ENCODE measurements at places on chromosomes 6 and 20.

DNA sequence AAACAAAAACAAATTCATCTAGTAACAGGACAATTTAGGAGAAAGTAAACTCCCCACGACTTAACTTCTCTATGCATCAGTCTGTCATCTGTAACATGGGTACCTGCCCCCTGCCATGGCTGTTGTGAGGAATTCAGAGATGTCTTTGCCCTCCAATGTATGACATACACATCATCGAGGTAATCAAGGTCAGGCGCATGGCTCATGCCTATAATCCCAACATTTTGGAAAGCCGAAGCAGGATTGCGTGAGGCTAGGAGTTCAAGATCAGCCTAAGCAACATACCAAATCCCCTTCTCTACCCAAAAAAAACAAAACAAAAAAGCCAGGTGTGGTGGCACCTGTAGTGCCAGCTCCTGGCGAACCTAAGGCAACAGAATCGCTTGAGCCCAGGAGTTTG is 9.0 kb downstream of the EEF1A1 start:
- no peak for DNase-seq

GRCh38 chr6:158674342-158675131 is 24.7 kb downstream of the SYTL3 start:
- no peak for DNase-seq

GRCh38 chr20:64040231-64041039 is 4.5 kb downstream of the C20orf204 start:
- DNase-seq, result no peak

DNA sequence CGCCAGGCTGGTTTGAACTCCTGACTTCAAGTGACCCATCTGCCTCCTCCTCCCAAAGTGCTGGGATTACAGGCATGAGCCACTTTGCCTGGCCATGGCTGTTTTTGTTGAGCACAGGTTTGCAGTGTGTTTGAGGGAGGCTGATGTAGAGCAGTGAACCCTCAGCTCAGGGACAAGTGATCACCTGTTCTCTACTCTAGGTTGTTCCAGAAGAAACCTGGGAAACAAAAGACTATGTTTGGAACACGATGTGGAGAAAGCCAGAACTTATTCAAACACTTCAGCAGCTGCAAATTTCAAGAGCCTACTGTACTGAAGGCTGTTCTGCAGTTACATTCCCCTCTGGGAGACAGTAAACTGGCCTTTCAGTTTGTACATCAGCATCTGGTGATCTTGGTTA is 4.7 kb downstream of the TULP1 start:
- no peak for DNase-seq

DNA sequence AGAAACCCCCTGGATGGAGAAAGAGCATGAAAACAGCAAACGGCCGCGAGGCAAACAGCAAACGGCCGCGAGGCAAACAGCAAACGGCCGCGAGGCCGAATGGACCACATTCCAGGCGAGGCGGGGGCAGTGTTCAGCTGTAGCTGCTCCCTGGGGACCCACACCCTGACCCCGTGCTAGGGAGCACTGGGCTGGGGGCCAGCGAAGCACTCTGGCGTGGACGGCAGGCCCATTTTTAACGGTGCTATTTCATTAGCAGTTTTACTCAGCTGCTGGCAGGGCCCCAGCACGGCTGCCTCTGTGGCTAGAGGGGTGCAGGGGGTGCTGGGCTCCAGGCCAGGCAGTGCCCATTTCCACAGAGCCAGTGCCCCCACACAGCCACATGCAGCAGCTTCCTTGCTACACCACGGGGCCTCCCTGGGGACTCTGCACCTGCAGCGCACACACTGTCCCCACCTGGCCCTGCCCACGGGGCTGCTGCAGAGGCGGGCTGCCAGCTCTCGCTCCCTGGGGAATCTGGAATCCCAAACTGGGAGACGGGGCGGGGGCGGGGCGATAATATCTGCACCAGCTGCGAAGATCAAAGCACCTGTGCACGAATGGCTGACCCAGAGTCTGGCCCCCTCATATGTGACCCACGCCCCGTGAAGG is 35.6 kb upstream of the SLCO4A1 start:
- DNase-seq, result peak; percentile 23

- no peak for DNase-seq
Measured at GRCh38 chr6:1326535-1327121, 14.7 kb downstream of the FOXQ1 start.

GRCh38 chr20:23147964-23148730 is 62.0 kb upstream of the CD93 start:
- no peak for DNase-seq

DNA sequence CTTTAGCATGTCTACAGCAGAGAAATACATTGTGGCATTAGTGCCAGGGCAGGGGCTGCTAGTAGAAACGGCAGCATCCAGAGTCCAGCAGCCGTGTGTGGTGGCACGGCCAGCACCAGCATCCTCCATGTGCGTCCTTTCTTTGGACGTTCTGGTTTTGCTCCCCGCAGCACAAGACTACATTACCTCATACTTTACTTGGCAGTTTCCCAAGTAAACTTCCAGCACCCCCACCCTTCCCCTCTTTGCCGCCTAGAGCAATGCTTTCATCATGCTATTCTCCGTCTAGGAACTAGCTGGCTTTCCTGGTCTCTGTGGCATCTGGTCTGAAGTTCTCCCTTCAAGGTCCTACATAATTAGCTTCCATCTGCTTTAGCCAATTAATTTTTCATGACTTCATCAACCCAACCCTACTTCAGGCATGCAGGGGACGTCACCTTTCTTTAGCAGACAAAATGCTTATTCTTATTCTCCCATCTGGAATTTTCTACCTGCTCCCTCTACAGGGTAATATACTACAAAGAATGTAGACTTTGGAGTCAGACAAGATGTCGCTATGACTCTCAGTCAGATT is 67.6 kb downstream of the BLOC1S5 start:
- DNase-seq, result peak; percentile 58

DNA sequence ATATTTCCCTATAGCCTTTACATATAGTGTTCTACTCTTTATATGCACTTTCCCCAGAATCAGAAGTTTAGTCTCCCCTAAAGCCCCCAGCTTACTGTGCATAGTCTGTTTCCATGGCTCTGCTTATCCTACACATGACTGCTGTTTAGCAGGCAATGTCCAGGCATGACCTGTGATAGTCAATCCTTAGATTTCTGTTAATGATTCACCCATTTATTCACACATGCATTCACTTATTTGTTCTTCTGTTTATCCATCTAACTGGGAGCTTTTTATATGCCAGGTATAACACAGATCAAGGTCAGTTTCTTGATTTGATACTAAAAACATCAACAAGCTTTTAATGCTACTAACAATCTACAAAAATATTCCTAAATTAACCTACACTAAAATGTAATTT is 300.8 kb downstream of the PHF3 start:
- no peak for DNase-seq

DNA sequence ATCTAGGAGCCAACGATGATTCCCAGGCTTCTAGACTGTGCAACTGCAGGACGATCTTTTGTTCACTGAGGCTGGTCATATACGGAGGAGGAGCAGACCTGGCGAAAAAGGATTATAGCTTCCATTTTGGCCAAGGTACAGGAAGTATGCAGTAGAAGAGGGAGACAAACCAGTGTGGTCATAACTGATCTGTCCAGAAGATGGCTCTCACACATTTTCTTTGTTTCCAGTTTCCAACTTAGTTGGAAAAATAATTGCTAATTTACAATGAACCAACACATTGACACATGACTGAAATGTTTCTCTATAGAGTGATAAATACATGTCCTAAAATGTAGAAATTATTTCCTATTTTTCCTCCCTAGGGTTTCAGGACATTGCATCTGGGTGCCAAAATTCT is 364.1 kb upstream of the BTBD3 start:
- peak; percentile 20 for DNase-seq

- no peak for DNase-seq
Measured at GRCh38 chr6:36539814-36540568, 7.3 kb downstream of the STK38 start.

DNA sequence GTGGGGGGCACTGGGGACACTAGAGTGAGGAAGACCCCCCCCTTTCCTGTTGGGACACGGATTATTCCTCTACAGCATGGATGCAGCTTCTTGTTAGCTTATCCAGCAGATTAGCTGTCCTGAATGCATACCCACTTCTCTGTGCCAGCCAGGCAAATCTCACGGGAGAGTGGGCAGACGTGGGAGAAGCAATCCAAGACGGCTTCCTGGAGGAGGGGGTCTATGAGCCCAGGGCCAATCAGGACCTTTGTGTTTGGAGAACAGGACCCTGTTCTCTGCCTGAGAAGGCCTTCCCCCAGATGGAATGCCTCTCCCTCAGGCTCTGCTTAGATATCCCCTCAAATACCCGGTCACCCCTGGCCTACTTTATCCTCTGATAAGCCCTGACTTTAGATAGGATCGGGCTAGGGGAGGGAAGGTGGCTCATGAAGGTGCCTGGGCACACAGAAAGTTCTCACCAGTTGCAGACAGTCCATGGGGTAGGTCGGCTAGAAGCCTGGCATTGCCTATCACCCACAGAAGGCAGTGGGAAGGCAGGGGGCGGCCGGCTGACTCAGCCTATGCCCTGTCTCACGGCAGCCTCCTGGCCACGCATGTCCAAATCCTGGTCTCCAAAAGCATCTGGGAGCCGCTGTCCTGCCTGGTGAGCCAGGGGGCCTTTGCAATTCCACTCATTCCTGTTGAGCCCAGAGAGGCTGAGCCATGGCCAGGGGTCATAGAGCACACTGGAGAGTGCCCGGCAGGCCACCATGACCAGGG is 34.7 kb downstream of the SUN5 start:
- DNase-seq, result no peak

DNA sequence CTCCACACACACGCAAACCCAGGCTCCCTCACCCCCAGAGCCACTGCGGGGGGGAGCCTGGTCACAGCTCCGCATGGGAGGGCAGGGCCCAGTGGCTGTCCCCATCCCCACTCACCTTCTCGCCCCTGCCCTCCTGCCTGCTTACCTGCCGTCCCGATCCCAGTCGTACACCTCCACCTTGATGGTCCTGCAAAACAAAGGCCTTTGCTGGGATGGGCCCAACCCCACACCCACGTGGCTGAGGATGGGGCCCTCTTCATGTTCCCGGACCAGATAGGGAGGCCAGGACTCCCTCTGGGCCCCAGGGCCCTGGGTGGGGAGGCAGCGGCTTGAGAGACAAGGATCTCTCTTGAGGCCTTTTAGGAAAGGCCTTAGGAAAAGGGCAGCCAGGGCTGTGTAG is 67.6 kb downstream of the RAB44 start:
- no peak for DNase-seq

DNA sequence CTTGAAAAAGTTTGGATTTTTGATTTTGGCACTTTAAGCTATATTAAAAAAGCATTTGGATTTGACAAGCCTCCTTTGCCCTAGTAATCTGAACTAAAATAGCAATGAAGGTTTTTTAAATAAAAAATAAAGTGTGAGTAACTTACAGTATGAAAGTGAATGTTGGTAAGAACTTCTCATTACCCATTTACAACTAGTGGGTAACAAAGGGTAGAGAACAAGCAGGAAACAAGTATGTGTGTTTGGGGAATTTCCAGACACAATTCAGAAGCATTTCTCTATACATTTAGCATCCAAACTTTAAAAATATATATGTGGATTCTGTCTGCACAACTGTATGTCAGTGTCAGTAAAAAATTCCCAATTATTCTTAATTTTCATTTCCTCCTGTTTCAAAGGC is 2.9 kb downstream of the TMEM30A start:
- DNase-seq, result no peak

DNA sequence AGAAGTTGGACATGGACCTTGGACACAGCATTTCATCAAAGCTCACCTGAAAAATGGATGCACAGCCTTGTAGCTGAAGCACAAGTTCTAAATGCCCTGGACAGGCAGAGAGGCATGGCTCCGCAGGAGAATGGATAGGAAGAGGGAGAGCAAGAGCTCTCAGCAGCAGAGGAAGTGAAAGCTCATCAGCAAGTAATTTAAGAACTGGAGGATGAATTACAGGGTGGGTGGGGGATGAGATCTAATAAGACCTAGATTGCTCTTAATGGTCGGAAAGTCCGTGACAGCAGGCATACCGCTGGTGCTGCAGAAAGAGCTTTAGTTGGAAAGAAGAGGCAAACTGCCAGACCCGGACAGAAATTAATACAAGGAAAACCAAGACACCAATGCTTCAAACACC is 37.3 kb upstream of the SAYSD1 start:
- no peak for DNase-seq

DNA sequence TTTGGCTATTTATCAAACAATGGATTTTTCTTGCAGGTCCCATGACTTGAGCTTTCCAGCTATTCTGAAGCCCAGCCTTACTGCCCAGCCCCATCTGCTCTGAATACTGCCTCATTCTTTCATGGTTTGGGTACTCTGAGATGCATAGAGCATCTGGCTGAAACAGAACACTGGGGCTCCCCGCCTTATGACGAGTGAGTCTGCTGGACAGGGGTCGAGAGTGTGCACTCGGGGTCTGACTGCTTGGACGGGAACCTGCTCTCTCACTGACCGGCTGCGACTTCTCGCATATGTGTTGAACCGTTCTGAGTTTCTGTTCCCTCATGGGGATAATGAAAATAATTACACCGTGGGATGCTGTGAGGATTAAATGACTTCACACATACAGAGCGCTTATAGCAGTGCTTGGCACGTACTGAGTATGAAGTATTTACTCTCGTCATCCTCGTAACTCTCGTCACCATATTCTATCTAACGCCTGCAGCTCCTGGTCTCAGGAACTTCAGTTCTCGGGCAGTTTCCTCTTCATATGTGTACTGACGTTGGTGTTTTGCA is 59.5 kb upstream of the MPC1 start:
- DNase-seq, result no peak

DNA sequence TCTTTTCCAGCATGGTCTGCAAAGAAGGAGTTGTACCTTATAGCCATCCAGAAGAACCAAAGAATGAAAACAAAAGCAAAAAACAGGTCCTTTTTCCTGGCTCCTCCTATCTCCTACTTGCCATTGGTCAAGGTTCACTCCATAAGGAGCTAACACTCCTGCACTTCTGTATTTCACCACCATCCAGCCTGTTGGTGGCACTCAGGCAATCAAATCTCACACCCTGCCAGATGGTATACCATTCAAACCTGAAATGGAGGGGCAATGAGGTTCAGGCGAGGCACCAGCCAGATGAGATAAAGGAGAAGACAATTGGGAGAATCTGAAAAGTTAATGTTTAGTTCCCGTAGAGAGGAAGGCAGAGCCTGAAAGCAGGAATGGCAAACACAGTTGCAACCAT is 203.8 kb downstream of the ALDH8A1 start:
- DNase-seq, result no peak

- no peak for DNase-seq
Measured at GRCh38 chr6:63709148-63709547, 73.5 kb downstream of the PHF3 start.

DNA sequence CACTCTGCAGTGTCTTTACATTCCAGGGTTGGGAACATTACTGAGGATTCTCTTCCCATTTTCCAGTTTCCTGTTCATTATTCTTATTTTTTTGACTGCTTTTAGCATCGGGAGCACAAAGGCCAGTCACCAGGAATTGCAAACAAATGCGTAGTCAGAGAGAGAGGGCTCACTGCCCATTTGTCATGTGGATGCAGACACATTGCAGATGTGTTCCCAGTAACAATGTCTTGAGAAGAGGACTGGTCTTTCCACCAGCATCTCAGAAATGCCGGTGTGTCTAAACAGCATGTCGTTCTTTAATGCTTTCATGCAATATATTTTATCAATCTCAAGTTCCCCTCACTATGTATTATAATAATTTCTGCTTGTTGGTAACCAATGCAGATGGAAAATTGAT is 952 bp upstream of the TAAR6 start:
- no peak for DNase-seq

- no peak for DNase-seq
Measured at GRCh38 chr6:144908004-144908403, 622.9 kb downstream of the UTRN start.

All from eye (tissue), 1 donor.